ENCODE measurements at places on chromosomes 6 and 20.

DNA sequence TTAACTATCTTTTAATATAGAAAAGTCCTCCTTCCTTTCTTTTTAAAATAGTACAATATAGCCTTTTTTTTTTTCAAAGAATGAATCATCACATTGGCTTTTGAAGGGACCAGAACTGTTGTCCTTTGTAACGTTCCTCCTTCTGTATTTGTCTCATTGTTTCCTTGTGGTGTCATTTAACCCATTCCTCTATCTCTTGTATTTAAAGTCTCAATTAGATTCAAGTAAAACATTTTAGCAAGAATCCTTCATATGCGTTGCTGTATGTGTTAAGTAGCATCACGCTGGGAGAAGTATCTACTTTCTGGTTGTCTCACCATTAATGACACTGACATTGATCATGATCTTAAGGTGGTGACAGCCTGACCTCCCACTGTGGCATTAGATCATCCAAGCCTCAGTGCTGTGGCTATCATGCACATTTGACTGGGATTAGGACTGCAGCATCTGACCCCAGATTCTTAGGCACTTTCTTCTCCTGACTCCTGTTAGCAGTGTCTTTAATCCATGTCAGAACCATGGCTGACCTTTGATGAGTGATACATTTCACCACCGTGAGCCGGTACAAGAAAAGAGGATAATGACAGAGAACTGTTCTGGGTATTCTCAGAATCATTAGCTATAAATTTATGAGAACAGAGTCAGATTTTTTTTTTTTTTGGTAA is 67.5 kb upstream of the TFB1M start:
- DNase-seq: no peak

GRCh38 chr20:21270806-21271205 is 32.3 kb upstream of the XRN2 start:
- DNase-seq: no peak

GRCh38 chr6:157066781-157067491 is 256.4 kb downstream of the TMEM242 start:
- no peak for DNase-seq

DNA sequence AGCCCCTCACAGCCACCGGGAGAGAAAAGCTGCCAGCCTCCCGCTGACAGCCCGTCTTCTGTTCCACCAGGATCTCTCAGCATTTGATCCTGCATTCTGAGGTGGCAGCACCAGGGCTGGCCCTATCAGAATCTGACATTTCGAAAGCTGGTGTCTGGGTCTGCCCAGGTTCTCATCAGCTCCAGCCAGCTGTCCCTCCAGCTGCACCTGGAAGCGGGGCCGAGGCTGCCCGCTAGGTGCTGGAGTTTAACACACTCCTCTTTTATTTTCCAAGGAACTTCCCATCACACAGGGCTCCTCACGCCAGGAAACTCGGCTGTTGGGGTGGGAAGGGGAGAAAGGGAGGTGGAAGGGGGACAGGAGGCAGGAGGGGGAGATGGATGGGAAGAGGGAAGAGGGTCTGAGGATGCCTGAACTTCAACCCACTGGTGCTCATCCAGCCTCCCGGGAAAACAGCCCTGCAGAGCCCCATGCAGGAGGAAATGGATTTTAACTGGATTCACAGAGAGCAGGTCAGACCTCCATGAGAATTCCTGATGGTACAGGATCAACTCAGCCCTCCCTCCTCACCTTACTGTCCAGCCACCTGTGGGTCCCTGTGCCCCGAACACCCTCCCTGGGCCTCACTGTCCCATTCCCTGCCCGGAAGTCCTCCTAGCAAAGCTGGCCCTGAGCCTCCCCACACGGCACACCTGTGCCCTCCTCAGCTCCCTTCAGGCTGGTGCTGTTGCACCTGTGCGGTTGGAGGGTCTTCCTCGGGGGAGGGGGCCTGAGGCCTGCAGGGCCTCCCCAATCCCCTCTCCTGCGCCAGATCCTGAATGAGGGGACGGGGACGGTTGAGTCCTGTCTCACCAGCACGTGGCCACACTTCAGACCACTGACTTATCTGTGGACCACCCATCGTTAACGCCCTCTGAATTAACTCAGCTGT is 3.9 kb upstream of the LSM14B start:
- DNase-seq: no peak

- DNase-seq: peak; percentile 29
These were observed 417 bp downstream of the VAPB start for GRCh38 chr20:58389324-58389967.

DNA sequence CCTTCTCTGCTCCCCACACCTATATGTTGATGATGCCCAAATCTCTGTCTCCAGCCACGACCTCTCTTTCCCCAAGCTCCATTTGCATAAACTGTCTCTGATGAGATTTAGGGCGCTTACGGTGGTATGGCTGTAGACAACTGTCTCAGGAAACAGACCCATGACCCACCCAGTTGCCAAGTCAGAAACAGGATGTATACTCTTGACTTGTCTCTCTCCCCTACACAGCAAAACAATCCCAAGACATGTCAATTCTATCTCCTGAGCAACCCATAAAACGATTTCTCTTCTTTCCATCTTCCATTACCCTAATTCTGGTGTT is 13.9 kb downstream of the GNL1 start:
- peak; percentile 52 for DNase-seq

- DNase-seq: no peak
These were observed 61.8 kb downstream of the RPP40 start for GRCh38 chr6:4941782-4942672.

GRCh38 chr20:19368351-19368750 is 155.9 kb downstream of the SLC24A3 start:
- DNase-seq: no peak

Measured in germinal center (tissue), 1 donor.